H7 (cell line): ENCODE measurements at places on chromosomes 5 and 9.

DNA sequence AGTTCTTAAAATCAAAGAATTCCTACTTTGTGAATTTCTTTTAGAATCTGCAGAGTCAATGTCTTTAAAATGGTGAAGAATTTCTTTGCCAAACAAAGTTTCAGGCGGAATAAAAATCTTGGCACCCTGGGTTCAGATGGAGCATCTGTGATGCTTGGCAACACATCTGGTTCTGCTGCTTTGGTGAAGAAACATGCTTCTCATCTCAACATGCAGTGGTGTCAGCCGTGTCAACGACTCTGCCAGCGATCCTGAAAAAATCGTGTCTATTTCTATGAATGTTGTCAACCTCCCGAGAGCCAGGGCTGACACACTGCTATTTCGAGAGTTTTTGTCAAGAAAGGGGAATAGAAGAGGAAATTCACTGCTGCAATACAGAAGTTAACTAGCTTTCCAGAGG, 151.5 kb downstream of the SLF1 start:
- DNase-seq, result no peak

GRCh38 chr9:122463828-122464632, 13.7 kb downstream of the OR1J1 start:
- peak; percentile 37 for DNase-seq

- DNase-seq, result peak; percentile 70
Measured at GRCh38 chr5:103434057-103434456, 128.5 kb downstream of the NUDT12 start.

GRCh38 chr9:120107138-120107537, 472.8 kb downstream of the CDK5RAP2 start:
- DNase-seq, result no peak

- DNase-seq, result no peak
Measured at GRCh38 chr5:55599148-55600050, 64.6 kb upstream of the PLPP1 start.

GRCh38 chr5:171874234-171874633, 88.6 kb downstream of the SMIM23 start:
- DNase-seq, result no peak
